Epithelial cell of umbilical artery (primary cell): ENCODE measurements at places on chromosomes 1 and 21. TPM values are rescaled to one million over a fixed set of nuclear protein-coding genes. Genes with fewer than 3 reads are reported as not detected.

FAM78B gene
- total RNA-seq = not detected in 2 replicates

MYOG gene
- total RNA-seq = not detected in 2 replicates

TMEM61 gene
- total RNA-seq = not detected in 2 replicates

SPRR4 gene
- total RNA-seq = not detected in 2 replicates

DCST1 gene
- total RNA-seq = not detected in 2 replicates

ARV1 gene
- total RNA-seq = 9.4 and 15.7 TPM in 2 replicates

NR1I3 gene
- not detected in 2 replicates for total RNA-seq

GPR52 gene
- 0.32 and 0.61 TPM in 2 replicates for total RNA-seq

LHX8 gene
- total RNA-seq = not detected in 2 replicates

SLC1A7 gene
- total RNA-seq = not detected in 2 replicates

PLPPR4 gene
- total RNA-seq = not detected in 2 replicates

TMPRSS2 gene
- not detected in 2 replicates for total RNA-seq

CRYAA gene
- total RNA-seq = not detected in 2 replicates

C2CD2 gene
- total RNA-seq = 21.1 and 35.3 TPM in 2 replicates

OR2T2 gene
- total RNA-seq = not detected in 2 replicates

IL10 gene
- total RNA-seq = not detected in 2 replicates

SELP gene
- total RNA-seq = 0.30 and 0.32 TPM in 2 replicates

LEMD1 gene
- total RNA-seq = not detected in 2 replicates

CACNA1S gene
- not detected in 2 replicates for total RNA-seq

ELF3 gene
- 0.30 and 0.32 TPM in 2 replicates for total RNA-seq

HSPA6 gene
- total RNA-seq = 0.30 and 0.32 TPM in 2 replicates

CLCNKA gene
- total RNA-seq = not detected in 2 replicates

LCE6A gene
- not detected in 2 replicates for total RNA-seq

LCE1D gene
- not detected in 2 replicates for total RNA-seq

OR2M3 gene
- total RNA-seq = not detected in 2 replicates
